Heart left ventricle (tissue), 16 donors: ENCODE measurements at places on chromosomes 2 and 18. TPM values are rescaled to one million over a fixed set of nuclear protein-coding genes. Genes with fewer than 3 reads are reported as not detected.

DNA sequence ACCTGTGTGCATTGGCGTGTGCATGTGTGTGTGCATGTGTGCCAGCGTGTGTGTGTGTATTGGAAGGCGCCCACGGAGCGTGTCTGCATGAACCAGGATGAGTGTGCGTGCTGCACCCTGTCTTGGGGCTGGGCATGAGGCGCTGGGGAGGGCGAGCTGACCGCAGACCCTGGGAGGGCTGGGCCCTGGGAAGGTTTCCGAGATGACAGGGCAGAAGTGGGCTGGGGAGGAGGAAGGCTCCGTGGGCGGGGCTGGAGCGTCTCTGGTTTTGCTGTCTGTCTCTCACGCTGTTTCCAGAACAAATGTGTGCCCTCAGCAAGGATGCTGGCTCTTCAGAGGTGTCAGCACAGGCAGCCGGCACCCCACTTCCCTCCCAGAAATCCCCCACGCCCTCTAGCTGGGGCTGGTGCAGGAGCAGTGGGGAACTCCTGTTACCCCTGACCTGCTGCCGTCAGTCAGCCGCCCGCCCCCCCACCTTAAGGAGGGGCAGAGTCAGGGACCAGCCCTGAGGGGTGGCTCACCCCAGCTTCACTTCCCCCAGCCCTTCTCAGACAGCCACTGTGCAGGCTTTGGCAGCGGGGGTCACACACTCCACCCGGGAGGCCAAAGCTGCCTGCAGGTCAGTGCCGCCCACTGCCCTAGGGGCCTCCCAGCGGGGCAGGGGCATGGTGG lies at the start of gene GPR35:
Gene GPR35, plus strand, starts transcription at position 531 of the 672 bp plus-strand sequence. CDS start 4,473 bp downstream, outside the sequence.
- H3K27ac ChIP-seq = no peak within 1 kb of the TSS
- H3K4me1 ChIP-seq = no peaks in the 10 kb centered on the region
- peak; percentile 42 for DNase-seq

DNA sequence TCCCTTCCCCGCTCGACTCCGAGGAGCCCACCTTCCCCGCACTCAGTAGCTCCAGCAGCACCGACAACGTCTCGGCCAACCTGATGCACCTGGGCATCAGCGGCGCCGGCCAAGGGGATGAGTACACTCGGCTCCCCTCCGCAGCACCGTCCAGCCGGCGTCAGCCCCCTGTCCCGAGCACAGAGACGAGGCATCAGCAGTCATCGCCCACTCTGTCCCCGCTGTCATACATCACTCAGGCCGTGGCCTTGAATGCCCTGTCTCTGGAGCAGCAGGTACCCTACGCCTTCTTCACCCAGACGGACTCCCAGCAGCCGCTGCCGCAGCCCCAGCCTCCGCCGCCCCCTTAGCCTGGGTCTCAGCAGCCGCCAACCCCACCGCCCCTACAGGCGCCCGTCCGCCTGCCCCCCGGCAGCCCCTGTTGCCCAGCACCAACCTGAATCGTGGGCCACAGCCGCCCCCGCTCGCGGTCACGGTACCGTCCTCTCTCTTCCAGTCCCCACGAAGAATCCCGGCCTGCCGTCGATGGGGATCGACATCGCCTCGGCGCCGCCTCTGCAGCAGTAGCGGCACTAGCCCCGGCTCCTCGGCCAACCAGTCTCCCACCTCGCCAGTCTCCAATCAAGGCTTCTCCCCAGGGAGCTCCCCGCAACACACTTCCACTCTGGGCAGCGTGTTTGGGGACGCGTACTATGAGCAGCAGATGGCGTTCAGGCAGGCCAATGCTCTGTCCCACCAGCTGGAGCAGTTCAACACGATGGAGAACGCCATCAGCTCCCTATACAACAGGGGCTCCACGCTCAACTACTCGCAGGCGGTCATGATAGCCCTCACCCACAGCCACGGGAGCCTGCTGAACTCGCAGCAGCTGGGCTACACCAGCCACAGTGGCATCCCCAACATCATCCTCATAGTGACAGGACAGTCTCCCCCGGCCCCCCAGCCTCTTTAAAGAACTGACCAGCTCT lies 1195.9 kb upstream of the CHAC2 start:
- H3K36me3 ChIP-seq = no peaks in the 10 kb centered on the region
- DNase-seq = no peak
- H3K27ac ChIP-seq = no peak overlapping the region
- H3K27me3 ChIP-seq = no peaks in the 10 kb centered on the region

GRCh38 chr2:8380566-8380965 lies 301.3 kb upstream of the ID2 start:
- DNase-seq = no peak
- H3K4me3 ChIP-seq = no peak overlapping the region
- no peaks in the 10 kb centered on the region for H3K36me3 ChIP-seq
- no peaks in the 10 kb centered on the region for H3K4me1 ChIP-seq
- no peaks in the 10 kb centered on the region for H3K27me3 ChIP-seq
- peak overlapping the region; percentile 43 for H3K27ac ChIP-seq

GRCh38 chr2:148590612-148591011 lies 53.9 kb upstream of the EPC2 start:
- H3K27me3 ChIP-seq = no peaks in the 10 kb centered on the region
- H3K27ac ChIP-seq = no peak overlapping the region
- no peaks in the 10 kb centered on the region for H3K4me1 ChIP-seq

- H3K4me1 ChIP-seq = no peaks in the 10 kb centered on the region
- DNase-seq = no peak
- H3K4me3 ChIP-seq = no peak overlapping the region
Observed at GRCh38 chr2:53077413-53077812, 690.2 kb upstream of the CHAC2 start.

DNA sequence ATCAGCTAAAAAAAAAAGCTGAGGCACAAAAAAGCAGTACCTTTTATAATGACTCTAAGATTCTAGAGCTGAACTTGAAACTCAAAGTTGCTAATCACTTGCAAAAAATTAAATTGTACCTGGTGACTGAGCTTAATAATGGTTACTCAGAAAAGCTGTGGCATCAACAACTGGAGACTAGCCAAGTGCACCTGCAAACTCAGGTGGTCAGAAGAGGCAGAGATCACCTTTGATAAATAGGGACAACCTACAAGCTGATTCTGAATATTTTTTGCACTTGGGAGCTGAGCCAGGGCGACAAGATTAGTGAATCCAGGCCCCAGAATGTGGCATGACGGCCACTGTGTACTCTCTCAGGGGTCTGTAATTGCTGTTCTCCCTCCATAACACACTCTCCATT lies 3.0 kb downstream of the ABHD3 start:
- H3K27ac ChIP-seq = no peak overlapping the region
- no peaks in the 10 kb centered on the region for H3K4me1 ChIP-seq
- no peak for DNase-seq
- H3K36me3 ChIP-seq = peaks cover 10% of the 10 kb centered on the region
- no peaks in the 10 kb centered on the region for H3K27me3 ChIP-seq
- H3K4me3 ChIP-seq = no peak overlapping the region

DNA sequence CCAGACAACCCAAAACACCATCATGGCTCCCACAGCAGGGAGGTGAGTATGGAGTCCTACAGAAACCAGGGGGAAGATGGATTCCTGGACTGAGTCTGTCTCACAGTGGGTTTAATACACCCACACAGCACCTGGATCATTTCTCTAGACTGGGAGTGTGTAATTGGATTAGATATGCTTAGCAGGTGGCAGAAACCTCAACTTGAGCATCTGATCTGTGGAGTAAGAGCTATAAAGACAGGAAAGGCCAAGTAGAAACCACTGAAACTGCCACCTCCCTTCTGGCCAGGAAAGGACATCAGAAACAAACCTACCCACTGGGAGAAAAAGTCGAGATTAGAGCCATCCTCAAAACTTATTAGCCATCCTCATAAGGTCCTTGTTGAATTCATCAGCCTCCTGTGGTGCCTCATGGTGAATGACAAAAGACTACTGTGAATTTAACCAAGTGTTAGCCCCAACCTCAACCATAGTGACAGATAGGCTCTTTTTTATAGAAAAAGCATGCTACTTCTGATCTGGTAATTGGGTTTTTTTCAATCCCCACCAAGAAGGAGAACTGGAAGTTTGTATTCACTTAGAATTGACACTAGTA lies 28.1 kb upstream of the CHST9 start:
- H3K27me3 ChIP-seq = no peaks in the 10 kb centered on the region
- H3K27ac ChIP-seq = no peak overlapping the region
- no peak for DNase-seq
- H3K4me3 ChIP-seq = no peak overlapping the region
- H3K36me3 ChIP-seq = no peaks in the 10 kb centered on the region

ANKMY1 gene
- 7.1 TPM for total RNA-seq
